ENCODE measurements at places on chromosomes 1 and 21. TPM values are rescaled to one million over a fixed set of nuclear protein-coding genes. Genes with fewer than 3 reads are reported as not detected.

The OR2T2 gene
- total RNA-seq = not detected

The TRNP1 gene
- total RNA-seq = 0.19 TPM

The KRTAP12-2 gene
- not detected for total RNA-seq

The RGS16 gene
- 39.9 TPM for total RNA-seq

The C1orf94 gene
- not detected for total RNA-seq

The DMRTA2 gene
- 0.12 TPM for total RNA-seq

The TDRD5 gene
- not detected for total RNA-seq

The FTCD gene
- not detected for total RNA-seq

The MROH9 gene
- not detected for total RNA-seq

The HMCN1 gene
- 0.06 TPM for total RNA-seq

The ZNF670 gene
- total RNA-seq = 1.0 TPM

The TRIM58 gene
- total RNA-seq = not detected

The CNIH3 gene
- 3.6 TPM for total RNA-seq

The HRNR gene
- total RNA-seq = not detected

The CD101 gene
- not detected for total RNA-seq

The IL23R gene
- 0.53 TPM for total RNA-seq

The CRYAA gene
- not detected for total RNA-seq

The CDCA8 gene
- 77.2 TPM for total RNA-seq

The TRPM2 gene
- 32.7 TPM for total RNA-seq

The CFAP107 gene
- not detected for total RNA-seq

The CHIA gene
- total RNA-seq = not detected

The SPRR4 gene
- not detected for total RNA-seq

The ALPL gene
- total RNA-seq = not detected

Data from activated CD8-positive, alpha-beta memory T cell treated with anti-CD3 and anti-CD28 coated beads, Interleukin-2, amount 10 ng/mL, durations not matched to agents 7 days and 5 days (primary cell).